Smooth muscle cell of the coronary artery (primary cell): ENCODE measurements at places on chromosomes 12 and 14. TPM values are rescaled to one million over a fixed set of nuclear protein-coding genes. Genes with fewer than 3 reads are reported as not detected.

NFATC4 gene
- total RNA-seq, result 18.4 and 77.3 TPM in 2 replicates

SLCO1B1 gene
- total RNA-seq, result not detected in 2 replicates

PTHLH gene
- 0.83 and 2.0 TPM in 2 replicates for total RNA-seq

SDR9C7 gene
- total RNA-seq, result not detected in 2 replicates

PTPRR gene
- 0.83 and 0.94 TPM in 2 replicates for total RNA-seq

PPP1R36 gene
- total RNA-seq, result 0.53 and 0.82 TPM in 2 replicates

FGFR1OP2 gene
- total RNA-seq, result 42.1 and 44.9 TPM in 2 replicates

AMHR2 gene
- total RNA-seq, result not detected in 2 replicates

TCL1B gene
- not detected in 2 replicates for total RNA-seq

CNOT2 gene
- 119 and 193 TPM in 2 replicates for total RNA-seq

FRS2 gene
- 13.5 and 40.9 TPM in 2 replicates for total RNA-seq
